ENCODE measurements at places on chromosomes 4 and X.

GRCh38 chrX:44957848-44958247 is 84.9 kb downstream of the KDM6A start:
- DNase-seq, result no peak

DNA sequence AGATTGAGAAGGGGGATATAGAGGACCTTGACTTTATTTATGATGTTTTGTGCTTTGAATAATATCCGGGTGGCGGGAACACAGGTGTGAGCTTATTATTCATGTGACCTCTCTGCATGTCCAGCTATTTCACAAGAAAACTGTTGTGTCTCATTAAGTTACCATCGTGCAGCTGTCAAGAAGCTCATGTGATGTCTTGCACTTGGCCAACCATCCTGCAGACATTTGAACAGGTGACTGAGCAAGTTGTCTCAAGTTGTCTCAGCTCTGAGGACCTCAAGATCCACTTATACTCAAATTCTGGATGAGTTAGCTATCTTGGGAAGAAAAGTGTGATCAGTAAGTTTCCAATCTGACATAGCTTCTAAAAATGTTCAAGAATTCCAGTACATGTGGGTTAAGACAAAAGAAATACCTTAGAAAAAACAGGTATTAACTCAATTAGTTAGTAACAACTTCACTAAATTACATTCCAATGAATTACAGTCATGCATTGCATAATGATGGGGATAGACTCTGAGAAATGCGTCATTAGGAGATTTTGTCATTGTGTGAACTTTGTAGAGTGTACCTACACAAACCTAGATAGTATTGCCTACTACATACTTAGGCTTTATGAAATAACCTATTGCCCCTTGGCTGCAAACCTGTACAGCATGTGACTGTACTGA is 462.2 kb downstream of the INPP4B start:
- DNase-seq, result no peak

DNA sequence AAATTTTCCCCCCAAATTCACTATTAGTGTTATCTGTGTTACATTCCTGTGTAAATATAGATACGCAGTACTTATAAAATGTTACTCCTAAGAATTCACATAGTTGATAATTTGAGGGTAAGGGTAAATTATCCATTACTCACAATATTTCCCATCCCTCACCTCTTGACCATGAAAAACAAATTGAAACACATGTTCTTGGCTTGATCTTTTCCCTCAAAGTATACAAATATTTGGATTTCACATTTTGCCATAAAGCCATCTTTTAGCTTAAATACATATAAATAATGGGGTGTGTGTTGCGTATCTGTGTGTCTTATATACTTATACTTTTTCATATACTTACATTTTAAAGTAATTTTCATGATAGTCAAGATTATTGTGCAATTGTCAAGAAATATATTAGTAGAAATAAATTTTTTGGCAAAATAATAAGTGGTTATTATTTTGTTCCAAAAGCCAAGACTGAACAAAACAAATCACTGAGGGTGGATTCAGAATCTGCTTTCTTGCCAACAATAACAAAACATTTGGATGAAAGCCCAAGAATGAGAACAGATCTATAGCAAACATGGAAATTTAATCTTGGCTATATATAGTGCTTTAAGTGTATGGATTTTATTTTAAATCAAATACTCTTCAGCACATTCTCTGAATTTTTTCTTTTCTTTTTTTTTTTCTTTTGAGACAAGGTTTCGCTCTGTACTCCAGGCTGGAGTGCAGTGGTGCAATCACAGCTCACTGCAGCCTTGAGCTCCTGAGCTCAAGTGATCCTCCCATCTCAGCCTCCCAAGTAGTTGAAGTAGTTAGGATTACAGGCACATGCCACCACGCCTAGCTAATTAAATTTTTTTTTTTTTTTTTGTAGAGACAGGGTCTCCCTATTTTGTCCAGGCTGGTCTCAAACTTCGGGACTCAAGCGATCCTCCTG is 48.5 kb upstream of the PRSS48 start:
- DNase-seq, result no peak

- no peak for DNase-seq
Observed at GRCh38 chr4:8726344-8726851, 133.8 kb downstream of the CPZ start.

DNA sequence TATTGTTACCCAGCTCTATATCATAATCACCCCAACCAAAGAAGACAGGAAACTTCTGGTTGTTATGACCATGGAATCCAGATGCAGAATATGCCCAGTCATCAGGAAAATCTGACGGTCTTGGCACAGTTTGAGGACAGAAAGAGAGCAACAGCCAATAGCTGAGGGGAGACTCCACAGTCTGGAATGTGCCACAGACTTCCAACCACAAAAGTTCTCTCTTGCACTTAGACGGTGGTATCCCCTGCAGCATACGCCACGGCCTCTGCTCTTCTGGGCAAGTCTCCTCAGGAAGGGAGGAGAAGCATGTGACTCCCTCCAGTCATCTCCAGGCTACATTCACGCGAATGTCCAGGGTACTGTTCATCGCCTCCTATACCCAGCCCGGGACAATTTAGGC is 18.4 kb downstream of the ZNF827 start:
- no peak for DNase-seq

Data from CD4-positive, alpha-beta T cell treated with Interleukin-1 beta for 1 hour (primary cell).